Central memory CD8-positive, alpha-beta T cell (primary cell): ENCODE measurements at places on chromosomes 4 and X.

- DNase-seq, result no peak
Measured at GRCh38 chrX:153966841-153967535, 4.6 kb downstream of the HCFC1 start.

DNA sequence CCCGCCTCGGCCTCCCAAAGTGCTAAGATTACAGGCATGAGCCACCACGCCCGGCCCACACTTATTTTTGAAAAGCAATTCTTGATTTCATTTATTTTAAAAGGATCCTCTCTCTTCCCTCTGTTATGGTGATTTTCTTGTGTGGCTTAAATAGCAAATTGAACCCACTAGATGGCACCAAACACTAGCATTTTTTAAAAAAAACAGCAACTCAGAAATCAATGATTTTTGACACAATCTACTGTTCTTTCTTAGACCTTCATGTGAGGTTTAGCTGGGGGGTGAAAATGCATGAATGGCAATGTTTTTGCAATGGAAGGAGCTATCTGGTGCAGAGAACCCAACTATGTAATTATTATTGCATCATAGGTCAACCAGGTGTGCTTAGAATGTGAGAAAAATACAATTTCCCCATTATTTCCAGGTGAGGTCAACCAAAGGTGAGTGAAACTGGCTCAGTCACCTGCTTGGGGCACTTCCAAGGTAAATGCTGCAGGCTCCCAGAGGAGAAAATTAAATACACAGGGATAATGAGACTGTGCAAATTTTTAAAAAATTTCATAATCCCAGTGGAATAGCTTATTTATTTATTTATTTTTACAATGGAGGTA lies 226.7 kb upstream of the PRKX start:
- DNase-seq, result no peak

DNA sequence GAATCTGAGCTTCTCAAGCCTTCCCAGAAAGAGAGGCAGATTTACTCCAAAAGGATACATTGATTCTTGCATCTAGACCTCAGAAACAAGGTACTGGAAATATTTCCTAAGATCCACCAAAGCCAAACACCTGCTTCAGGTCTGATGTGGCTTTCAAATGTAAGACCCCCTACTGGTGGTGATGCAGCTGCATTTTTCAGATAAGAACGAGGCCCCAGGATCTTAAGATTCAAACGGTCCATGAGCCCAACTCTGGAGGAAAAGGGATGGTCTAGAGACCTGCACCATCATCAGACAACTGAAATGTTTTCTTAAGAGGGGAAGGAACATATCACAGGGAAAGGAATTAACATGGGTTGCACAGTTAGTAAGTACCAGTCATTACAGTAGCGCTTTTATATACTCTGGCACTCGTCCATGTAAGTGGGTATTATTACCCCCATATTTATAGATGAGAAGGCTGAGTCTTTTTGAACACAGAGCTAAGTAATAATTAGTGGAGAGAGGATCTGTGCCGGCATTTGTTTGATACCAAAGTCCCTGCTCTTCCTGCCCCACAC lies 73.7 kb downstream of the LEF1 start:
- no peak for DNase-seq

DNA sequence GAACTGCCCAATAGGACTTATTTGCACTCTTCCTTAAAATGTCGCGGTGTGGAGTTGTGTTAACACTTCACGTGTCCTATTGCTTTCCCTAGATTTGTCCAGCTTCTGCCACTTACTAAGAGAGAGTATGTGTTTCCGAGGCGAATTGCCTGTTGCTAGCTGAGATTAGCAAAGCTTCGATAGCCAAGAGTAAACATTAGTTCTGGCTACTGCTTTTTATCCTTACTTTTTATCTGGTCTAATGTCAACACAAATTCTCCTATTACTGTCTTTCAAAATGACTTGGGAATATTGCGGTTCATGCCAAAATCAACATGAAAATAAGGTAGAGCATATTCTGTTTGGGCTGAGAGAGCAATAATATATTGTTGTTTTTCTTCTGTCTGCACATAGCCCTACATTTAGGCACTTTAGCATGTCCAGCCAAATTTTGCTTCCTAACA lies 90.4 kb upstream of the VEGFC start:
- DNase-seq, result no peak

DNA sequence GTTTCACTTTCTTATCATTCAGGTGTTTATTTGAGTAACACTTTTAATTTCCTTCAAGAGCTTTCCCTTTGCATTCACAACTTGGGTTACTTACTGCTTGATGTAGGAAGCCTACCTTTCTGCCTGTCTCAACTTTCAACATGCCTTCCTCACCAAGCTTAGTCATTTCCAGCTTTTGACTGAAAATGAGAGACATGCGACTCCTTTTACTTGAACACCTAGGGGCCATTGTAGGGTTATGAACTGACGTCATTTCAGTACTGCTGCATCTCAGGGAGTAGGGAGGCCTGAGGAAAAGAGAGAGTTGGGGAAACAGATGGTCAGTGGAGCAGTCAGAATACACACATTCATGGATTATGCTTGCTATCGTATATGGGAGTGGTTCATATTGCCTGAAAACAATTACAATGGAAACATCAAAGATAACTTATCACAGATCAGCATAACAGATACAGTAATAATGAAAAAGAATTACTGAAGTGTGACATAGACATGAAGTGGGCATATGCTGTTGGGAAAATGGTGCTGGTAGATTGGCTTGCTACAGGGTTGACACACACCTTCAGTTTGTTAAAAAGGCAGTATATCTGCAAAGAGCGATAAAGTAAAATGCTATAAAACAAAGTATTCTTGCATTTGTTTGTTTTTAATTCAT lies 25.7 kb downstream of the USP53 start:
- no peak for DNase-seq

GRCh38 chrX:46994096-46994495 lies 81.9 kb downstream of the JADE3 start:
- no peak for DNase-seq

DNA sequence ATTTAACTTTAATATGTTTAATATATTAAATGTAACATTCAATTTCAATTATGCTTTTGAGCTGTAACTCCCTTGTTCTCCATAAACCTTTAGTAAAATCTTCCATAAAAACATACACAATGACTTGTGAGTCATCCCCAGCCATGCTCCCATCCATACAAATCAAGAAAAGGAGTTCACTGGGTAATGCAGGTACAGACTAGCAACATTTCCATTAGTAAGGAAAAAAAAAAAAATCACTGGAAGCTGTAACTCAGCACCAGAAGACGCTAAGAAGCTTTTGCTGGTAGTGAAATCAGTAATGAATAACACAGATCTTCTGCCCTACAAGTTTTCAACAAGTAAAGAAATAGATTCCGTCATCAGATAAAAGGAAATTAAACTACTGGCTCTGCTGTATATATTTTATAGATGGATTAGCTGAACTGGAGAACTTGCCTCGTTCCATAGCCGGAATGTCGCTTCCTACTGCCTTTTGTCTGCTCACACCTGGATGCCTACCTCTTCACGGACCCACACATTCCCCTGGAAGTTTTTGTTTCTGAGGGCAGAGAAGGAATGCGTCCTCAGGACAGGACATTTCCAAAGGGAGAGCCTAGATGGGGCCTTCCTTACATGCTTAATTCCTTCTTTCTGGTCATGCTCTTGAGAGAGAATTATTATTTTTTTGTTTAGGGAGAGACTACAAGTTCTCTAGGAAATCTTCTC lies 298.4 kb upstream of the ANKRD50 start:
- DNase-seq, result no peak

- DNase-seq, result no peak
Measured at GRCh38 chr4:3331511-3332394, 38.9 kb downstream of the RGS12 start.

DNA sequence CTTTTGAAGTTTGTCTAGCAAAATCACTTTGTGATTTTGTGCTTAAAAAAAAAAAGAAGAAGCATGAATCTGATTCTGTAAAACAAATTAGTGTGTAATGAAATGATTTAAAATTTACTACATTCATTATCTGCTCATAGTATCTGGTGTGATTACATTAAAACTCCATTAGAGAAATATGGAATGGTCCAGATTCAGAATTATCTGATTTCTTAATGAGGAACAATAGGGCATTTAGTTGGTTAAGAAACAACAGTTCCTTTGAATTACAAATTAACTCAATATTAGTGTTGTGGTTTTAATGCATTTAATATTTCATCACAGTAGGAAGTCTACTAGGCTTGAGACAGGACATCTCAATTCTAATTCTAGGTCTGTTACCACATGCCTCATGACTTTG lies 57.9 kb upstream of the PDHA1 start:
- no peak for DNase-seq

DNA sequence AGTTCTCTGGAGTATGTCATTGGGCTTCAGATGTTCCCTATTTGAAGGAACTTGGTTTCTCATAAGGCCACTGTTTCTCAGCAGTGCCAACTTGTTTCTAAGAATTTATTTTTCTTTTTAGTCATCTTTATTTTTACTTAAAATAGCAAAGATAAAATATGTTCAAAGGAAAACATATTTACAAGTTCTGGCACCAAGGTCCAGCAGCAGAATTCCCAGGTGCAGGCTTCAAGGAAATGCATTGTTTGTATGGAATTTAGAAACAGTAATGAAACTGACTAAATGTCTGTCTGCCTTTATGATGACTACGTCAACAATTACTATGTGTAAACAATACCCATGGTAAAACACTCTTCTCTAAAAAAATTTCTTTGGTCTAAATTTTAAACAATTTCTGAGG lies 109.6 kb downstream of the IL15 start:
- DNase-seq, result no peak

GRCh38 chrX:80876877-80877276 lies 67.2 kb upstream of the BRWD3 start:
- no peak for DNase-seq

- no peak for DNase-seq
Measured at GRCh38 chrX:716136-716535, 85.5 kb downstream of the SHOX start.

GRCh38 chr4:48639807-48640206 lies 140.3 kb downstream of the FRYL start:
- DNase-seq, result no peak

- no peak for DNase-seq
Measured at GRCh38 chrX:10352536-10352935, 195.8 kb downstream of the CLCN4 start.

DNA sequence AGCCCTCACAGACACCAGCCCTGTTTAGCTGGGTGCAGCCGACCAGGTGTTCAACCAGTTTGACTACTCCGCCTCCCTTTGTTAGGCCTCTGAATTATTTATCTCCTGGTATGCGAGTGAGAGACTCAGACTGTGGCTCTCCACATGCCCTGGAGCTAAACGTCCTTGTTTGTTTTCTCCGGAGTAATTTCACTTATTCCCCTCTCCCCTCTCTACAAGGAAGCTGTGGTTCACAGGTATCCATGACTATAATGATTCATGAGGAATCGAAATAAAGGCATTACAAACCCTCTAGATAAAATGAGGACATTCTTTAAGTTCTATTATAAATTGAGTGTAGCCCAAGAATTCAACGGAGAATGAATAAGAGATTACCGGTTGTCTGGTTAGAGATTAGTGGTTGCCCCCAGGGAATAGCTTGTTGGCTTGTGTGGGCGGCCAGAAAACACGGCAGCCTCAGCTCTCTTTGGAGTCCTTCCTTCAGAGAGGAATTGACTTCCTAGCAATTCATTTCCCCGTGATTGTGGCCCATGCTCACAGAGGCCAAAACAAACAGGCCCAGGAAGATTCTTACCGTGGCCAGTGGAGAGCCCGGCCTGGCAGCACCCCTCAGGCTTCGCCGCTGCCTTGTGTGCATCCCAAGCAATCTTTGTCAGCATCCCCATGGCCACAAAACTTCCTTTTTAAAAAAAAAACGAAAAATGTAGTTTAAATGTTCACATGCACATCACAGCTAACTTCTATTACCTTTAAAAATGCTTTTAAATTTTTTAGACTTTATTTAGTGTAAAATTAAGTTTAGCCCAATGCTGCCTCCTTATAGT lies 60.2 kb upstream of the CBR4 start:
- DNase-seq, result no peak

DNA sequence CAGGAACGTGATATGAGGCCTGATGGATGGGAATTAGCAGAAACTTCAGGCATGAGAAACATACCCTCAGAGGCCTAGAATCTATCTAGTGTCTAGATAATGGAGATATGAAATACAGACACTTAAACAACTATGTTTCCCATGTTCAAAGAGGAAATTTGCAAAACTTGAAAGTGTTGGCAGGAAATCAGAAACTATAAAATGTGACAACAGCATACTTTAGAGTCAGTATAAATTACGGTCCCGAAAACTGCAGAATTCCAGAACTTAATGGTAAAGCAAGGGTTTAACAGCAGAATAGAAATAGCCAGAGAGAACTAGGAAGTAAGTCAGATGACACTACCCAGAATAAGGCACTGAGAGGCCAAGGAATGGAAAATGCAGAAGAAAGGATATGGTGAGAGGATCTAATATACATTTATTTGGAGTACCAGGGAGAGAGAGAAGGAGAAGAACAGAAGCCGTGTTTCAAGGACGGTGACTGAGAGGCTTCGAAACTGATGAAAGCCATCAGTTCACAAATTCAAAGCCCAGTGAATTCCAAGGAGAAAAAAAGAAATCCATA lies 7.4 kb downstream of the HTT-AS start:
- no peak for DNase-seq

- DNase-seq, result no peak
Measured at GRCh38 chr4:8838296-8838960, 33.2 kb downstream of the HMX1 start.

- no peak for DNase-seq
Measured at GRCh38 chrX:71941776-71942175, 31.1 kb downstream of the NHSL2 start.

- DNase-seq, result no peak
Measured at GRCh38 chr4:68734095-68734494, 63.6 kb upstream of the UGT2B15 start.

DNA sequence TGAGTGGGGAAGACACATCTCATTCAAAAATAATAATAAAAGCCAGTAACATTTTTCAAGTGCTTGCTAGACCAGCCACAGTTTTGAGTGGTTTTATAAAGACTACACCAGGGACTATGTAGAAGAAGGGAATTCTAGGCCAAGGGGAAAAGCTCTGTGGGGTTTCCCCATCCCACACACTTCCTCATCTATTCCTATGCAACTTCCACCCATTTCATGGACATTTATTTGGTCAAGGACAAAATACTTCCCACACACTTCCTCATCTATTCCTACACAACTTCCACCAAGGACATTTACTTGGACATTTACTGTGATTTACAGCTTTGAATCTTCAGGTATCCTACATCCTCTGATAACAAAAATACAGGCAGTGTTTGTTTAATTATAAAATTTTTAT lies 86.5 kb upstream of the KLF3 start:
- no peak for DNase-seq

- DNase-seq, result no peak
Measured at GRCh38 chrX:58025979-58026378, 115.7 kb upstream of the ZXDA start.
